ENCODE measurements at places on chromosomes 6 and 20. TPM values are rescaled to one million over a fixed set of nuclear protein-coding genes. Genes with fewer than 3 reads are reported as not detected.

DNA sequence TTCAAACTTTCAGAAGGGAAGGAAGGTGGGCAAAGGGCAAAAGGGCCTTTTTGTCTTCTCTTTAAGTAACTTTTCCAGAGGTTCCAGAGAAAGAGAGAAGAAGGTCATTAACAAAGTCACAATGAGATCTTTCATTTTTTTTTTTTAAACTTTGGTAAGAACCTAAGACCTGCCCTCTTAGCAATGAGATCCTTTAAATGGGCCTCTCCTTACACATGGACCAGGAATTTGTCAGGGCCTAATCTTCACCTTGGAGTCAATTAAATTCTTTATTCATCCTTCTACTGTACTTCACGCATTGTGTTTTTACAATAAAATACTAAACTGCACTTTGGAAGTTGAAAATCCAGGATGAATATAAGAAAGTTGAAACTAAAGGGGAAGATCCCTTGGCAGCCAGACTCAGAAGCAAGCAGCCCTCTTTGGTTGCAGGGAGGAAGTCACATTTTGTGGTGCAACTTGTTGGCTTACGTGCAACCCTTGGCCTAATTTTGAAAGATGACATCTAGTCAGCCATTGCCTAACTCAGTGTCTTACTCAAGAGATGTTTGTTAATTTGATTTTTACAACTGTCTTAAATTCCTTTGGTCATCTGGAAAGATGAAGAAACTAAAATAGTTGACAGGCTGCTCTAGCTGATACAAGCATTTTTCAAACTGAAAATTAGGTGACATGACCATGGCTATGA, 11.9 kb upstream of the TMEM170B start:
- no peak for DNase-seq

GRCh38 chr20:22471156-22471836, 113.1 kb downstream of the FOXA2 start:
- DNase-seq, result no peak

- no peak for DNase-seq
Observed at GRCh38 chr6:99492092-99492491, 23.1 kb downstream of the USP45 start.

GRCh38 chr6:144252259-144252658, 32.9 kb upstream of the UTRN start:
- DNase-seq, result no peak

GRCh38 chr6:123022975-123023374, 26.9 kb downstream of the CLVS2 start:
- DNase-seq, result no peak

- no peak for DNase-seq
Observed at GRCh38 chr6:44717431-44717830, 329.9 kb downstream of the CDC5L start.

- no peak for DNase-seq
Observed at GRCh38 chr6:25560865-25561264, 91.2 kb upstream of the SCGN start.

GRCh38 chr6:156557251-156557910, 219.8 kb upstream of the ARID1B start:
- DNase-seq, result peak; percentile 76

GRCh38 chr6:96460052-96460700, 61.4 kb upstream of the UFL1 start:
- no peak for DNase-seq

GRCh38 chr6:30592287-30592686, 21.0 kb downstream of the ABCF1 start:
- no peak for DNase-seq

GRCh38 chr20:46588532-46589511, 38.4 kb upstream of the OCSTAMP start:
- DNase-seq, result no peak

DNA sequence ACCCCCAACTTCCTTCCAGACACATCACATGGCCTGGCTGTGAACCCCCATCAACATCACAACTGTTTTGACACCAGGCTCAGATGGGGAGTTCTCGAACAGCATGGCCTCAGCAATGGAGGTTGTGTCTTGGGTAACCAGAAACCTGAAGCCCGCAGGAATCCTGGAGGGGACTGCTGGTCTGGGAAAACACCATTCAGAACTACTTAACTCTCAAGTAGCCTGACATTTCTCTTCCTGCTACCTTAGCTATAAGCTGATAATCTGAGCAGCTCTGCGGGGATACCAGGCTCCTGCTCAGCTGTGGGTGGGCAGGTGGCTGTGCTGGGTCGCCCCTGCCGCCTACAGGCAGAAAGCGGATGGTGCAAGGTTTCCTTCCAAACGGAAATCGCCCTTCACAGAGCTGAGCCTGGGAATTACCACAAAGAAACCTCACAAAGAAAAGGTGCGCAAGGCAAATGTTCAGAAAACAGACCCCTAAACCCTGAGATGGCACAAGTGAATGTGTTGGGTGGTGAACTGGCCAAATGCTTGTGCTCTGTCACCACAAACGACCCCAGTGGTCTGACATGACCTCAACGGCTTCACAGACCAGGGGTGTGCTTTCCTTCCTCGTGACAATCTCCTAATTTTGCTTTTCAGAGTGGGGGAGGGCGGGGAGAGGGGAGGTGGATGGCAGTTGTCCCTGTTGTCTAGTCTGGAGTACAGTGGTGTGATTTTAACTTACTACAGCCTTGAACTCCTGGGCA, 29.5 kb downstream of the SNX5 start:
- peak; percentile 77 for DNase-seq

DNA sequence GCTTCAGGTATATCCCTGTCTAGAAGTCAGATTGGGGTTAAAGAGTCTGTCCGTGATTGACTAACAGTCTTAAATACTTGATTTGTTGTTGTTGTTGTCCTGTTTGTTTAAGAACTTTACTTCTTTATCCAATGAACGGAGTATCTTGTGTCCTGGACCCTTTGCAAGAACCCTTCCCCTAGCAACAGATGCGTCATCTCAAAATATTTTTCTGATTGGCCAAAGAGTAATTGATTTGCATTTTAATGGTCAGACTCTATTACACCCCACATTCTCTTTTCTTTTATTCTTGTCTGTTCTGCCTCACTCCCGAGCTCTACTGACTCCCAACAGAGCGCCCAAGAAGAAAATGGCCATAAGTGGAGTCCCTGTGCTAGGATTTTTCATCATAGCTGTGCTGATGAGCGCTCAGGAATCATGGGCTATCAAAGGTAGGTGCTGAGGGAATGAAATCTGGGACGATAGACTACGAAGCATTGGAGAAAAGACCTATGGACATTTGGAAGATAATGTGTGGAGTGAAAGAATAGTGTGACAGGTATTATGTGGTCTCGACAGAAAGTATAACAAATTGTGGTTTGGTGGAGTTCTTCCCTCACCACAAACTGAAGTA, at the start of gene HLA-DRA:
TSS of gene HLA-DRA (plus strand) at position 286 of the 613 bp plus-strand sequence. CDS start at position 350, 64 bp downstream.
- no peak for DNase-seq

GRCh38 chr6:65505736-65506135, 201.3 kb downstream of the EYS start:
- DNase-seq, result no peak

DNA sequence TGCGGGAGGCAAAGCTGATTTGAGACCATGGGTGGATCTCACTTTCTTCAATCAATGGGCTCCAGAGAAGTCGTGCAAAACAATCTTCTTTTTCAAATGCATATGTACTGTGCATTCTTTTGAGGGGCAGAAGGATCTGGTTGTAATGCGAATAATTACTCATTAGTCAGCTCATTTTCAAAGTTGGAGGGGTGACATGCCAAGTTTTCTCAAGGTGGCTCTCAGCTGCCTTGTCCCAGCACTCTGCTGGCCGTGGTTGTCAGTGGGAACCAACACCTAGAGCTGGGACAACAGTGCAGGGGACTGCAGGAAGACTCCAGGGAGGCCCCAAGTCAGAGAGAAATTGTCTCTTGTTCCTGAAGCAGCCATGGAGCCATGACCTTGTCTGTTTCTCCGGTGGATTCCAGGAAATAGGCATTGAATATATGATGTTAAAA, 25.3 kb downstream of the MYT1 start:
- no peak for DNase-seq

- no peak for DNase-seq
Observed at GRCh38 chr6:43985329-43985728, 141.9 kb downstream of the MRPL14 start.

GRCh38 chr6:112038756-112039430, 15.0 kb upstream of the CCN6 start:
- DNase-seq, result no peak

DNA sequence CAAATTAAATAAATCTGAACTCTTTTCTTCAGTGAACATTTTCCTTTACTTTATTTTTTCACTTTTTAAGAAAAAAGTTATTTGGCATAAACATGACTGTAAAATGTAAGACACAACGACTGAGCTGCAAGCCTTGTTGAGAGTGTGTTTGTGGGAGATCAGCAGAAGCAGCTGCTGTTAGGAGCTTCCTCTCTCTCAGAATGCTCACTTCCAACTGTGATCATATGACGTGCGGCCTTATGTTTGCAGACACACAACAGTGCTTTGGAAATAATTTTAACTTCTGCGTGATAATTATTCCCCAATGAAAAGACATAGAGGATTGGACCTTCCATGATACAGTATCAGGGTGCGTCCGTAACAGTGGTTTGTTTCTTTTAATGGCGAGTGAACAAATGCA, 104.0 kb downstream of the ARHGAP18 start:
- DNase-seq, result no peak

- no peak for DNase-seq
Observed at GRCh38 chr6:38739532-38739931, 24.4 kb downstream of the DNAH8 start.

DNA sequence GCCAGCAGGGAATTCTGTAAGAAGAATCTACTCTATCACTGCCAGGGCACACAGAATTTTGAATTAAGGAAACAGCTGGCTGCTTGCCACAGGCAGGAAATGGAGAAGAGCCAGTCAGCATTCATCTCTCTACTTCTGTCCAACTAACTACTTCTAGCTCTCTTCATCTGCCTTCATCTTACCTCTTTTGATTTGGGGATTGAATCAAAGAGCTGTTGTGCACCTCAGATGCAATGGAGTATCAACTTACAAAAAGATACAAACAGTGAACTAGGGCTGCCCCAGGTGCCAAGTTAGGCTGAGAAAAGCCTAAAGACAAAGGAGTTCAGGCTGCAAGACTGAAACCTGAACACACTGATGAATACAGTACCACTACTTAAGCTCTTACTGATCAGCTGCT, 82.0 kb downstream of the PTPRK start:
- DNase-seq, result no peak

- DNase-seq, result no peak
Observed at GRCh38 chr20:45179166-45179565, 4.5 kb downstream of the PI3 start.

- DNase-seq, result peak; percentile 37
Observed at GRCh38 chr6:124881898-124882578, 80.2 kb upstream of the RNF217 start.

GRCh38 chr20:40766790-40767614, 78.0 kb upstream of the MAFB start:
- no peak for DNase-seq

DNA sequence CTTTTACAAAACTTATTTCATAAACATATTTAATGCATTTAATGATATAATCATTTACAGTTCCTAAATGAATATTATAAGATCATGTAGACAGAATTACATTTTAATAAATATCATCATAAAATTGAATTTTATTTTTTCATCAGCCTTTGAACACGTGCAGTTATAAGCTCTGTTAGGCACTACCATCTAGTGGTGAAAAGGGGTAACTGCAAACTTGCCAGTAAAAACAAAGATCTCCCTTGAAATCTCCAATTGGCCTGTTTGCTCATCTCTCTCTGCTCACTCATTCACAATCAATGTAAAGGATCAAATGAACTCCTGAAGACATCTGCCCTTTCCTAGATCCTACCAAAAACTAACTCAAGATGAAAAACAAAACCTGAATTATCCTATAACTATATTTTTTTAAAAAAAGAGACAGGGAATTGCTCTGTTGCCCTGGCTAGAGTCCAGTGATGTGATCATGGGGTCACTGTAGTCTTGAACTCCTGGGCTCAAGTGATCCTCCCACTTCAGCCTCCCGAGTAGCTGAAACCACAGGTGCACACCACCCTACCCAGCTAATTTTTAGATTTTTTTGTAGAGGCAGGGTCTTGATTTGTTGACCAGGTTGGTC, 31.7 kb downstream of the SAMHD1 start:
- DNase-seq, result no peak

- no peak for DNase-seq
Observed at GRCh38 chr20:8757146-8757545, 311.7 kb upstream of the PLCB4 start.

- DNase-seq, result no peak
Observed at GRCh38 chr20:9660236-9660868, 146.0 kb downstream of the LAMP5 start.

DNA sequence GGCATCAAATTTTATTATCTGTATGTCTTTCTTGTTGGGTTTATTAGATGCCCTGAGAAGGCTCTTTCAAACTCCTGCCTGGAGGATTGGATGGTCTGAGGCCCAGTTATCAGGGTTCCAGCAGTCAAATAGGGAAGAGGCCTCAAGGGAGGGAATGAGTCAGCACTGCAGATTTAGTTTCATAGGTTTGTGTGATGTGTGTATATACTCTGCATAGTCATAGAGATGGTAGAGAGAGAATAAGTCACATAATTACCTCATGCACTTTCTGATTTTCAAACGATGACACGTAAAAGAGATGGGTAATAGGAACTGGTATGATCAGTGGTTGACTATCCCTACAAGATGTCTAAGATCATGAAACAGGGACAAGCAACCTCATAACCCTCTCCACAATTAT, 82.1 kb downstream of the ADAT2 start:
- no peak for DNase-seq

DNA sequence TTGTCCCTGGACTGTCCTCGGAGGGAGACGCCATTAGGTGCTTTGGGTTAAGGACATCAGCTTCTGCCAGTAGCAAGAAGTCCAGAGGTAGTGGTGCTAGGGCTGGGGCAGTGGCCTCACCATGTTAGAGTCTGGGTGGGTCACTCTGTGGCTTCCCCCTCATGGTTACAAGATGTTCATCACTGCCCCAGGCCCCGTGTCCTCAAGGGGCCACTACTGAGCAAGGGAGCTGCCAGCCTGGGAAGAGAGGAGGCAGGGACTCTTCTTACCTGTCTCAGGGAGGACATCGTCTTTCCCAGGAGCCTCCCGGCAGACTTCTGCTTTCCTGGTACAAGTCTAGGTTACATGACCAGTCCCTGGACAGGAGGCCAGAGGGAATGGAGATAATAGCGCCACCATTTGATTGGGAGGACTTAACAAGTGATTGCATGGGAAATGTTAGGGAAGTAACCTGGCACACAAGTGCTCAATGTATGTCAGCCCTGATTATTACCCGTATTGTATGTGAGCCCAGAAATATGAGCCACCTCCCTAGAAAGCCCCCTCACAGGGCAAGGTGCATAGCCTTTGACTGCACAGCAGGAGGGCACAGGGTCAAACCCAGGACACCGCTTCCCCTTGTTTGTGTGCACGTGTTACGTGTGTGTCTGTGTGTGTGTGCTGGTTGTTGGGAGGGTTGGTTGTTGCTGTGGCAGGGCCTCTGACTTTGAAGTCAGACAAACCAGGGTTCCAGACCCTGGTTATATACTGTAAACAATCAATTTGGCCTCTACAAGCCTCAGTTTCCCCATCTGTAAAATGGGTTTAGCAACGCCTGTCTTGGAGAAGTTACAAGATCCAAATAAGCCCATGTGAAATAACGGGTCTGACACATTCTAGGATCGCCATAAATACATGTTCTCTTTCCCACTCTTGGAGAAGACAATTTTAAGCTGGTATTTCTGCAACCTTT, 30.0 kb downstream of the SIRPA start:
- DNase-seq, result no peak

Gene PRR18
- total RNA-seq, result 0.11 TPM

Gene UBE2C
- 1.7 TPM for total RNA-seq

Gene OR12D3
- not detected for total RNA-seq

Gene SRMS
- not detected for total RNA-seq

Gene SDHAF4
- 16.6 TPM for total RNA-seq

Gene RAET1E
- total RNA-seq, result 0.27 TPM

Gene KIF6
- total RNA-seq, result 0.16 TPM

Gene ARMH2
- total RNA-seq, result not detected

Gene SLC25A27
- total RNA-seq, result 11.1 TPM

Gene OVOL2
- not detected for total RNA-seq

Gene KCNK17
- not detected for total RNA-seq

All from Right ventricle myocardium inferior (tissue), 1 donor.